Right kidney (tissue), 9 donors: ENCODE measurements at places on chromosomes 4 and X.

DNA sequence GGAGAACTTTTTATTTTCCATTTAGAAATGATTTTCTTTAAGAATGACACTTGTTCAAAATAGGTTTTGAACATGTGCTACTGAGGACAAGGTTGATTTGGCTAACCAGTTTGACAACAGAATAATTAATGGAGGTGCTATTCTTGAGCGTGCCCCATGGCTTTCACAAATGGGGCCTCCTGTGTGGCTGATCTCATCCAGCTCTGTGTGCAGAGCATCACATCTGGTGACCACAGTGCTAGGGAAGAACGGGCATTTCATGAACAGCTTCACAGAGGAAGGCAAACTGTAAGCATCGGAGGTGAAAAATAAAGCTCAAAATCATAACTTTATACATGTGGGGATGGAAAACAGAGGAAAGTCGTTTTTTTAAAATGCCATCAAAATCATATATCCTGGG lies 148.6 kb downstream of the SOWAHB start:
- DNase-seq: no peak

- peak; percentile 15 for DNase-seq
Measured at GRCh38 chr4:83362492-83363329, 28.1 kb upstream of the HPSE start.

DNA sequence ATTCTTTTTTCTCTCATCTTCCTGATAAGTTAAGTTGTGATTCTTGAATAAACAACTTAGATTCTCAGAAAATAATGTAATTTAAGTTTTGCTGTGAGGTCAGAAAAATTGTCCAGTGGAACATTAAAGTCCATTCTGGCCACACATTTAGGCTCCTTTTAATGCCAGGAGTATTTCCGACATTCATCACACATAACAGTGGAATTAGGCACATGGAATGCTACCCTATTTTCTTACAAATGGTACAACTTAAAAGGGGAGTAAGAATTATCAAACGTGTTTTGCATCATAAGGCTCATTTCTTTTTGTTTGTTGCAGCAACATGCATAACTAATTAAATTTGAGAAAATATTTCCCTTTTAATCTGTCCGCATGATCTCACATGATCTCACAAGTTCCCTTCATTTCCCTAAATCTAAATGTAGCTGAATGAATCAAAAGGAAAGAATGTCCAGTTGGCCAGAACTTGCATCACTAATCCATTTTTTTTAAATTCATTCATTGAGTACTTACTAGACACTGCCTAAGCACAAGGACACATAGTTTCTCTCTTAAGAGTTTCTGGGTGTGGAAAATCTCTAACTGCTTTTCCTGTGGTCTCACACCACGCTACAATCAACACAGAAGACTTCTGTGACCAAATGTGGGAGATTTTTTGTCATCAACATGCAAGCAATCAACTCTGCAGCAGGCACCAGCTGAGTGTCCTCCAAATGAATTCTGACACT lies 22.0 kb downstream of the SPARCL1 start:
- no peak for DNase-seq

DNA sequence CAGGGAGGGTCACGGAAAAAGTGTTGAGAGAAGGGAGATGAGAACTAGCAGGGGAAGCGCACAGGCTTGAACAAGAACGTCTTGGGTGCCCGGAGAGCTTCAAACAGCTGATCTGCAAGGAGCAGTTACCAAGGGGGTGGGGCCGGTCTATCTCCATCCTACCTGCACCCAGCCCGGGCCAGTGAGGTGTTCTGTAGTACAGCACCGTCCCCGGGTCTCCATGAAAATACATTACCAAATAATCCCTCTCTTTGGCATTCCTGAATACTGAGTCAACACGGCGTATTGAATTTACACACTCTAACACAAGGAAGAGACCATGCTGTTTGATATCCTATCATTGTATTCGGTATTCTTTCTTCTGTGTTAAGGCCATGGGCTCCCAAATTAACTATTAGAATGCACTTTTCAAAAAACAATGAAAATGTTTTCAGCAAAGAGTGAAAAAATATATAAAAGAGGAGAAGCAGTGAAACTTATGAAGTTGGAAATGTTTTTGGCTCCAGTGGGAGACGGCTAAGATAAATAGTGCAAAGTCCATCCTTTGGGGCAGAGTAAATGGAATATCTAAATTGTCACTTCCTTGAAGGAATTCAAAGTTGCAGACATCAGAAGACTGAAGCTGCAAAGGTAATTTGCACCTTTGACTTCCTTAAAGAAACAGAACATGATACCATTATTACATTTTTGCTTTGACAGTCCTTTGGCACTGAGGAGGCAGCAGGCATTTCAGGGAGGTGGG lies 90.3 kb downstream of the DHRSX start:
- DNase-seq: no peak

DNA sequence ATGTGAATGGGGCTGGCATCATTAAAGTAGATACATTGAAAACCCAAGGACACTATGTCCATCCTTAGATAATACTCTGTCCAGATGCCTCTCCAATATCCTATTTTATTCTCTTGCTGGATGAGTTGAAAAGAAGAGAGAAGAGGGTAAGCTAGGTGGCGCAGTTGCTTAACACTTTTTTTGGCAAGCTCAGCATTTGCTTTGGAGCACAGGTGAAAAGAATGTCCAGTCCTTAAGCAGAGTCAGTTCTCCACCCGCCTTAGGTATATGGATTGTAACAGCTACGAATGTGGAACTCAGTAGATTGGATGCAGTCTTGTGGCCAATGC lies 208.4 kb downstream of the NWD2 start:
- no peak for DNase-seq

DNA sequence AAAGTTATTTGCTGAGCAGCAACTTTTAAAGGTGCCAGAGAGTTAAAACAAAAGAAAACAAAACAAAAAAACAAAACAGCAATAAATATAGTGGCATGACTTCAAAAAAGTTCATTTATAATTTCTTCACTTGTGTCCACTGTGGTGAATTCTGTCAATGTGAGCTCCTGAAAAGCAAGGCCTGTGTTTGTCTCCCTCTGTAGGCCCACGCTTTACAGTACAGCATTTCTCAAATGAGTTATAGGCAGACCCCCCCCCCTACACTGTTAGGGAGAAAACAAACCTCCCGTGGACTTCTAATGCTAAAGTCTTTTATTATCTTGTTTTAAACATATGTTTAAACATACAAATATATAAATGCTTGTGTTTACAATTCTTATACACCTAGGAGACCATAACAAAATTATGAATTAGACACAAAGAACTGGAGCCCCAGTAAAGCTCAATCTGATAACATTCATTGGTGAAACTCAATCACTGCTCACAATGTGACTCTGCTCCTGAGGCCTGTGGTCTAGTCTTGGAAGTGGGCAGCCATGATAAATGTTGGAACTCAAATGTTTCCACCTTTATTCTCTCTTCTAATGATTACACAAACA lies 47.0 kb upstream of the SCOC start:
- no peak for DNase-seq

DNA sequence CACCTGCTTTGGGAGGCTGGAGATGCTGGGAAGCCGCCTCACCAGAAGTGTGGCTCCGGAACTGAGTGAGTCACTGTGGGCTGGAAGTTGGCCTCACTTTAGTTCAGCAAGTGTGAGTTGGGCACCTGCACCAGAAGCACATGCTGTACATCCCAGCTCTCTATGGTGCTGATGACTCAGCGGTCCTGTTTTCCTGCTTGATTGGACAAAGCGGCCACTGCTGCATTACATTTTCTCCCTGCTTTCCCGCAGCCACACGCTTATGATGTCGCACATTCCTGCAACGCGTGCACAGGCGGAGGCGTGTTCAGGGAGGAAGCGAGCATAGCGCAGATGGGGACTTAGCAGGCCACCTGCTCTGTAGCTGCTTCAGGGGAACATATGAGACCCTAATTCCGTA lies 26.7 kb upstream of the CLDN34 start:
- no peak for DNase-seq

- no peak for DNase-seq
Measured at GRCh38 chr4:20383283-20383682, 131.6 kb downstream of the SLIT2 start.

DNA sequence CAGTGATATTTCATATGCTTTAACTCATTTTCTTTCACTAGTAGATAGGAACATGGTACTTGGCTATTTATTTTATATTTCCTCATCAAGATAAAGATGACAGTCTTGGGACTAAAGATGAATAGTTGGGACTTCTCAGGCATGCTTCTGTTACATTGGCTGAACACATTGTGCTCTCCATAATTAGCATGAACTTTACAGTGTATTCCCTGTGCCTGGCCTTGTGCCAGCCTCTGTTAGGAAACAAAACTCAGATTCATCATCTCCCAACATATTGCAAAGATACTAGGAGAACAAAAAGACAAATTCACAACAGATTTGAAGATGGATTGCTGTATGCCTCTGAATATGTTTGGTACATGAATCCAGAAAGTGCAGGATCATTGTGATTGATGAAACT lies 26.4 kb downstream of the GRIA2 start:
- DNase-seq: no peak

GRCh38 chrX:55907968-55908607 lies 190.5 kb downstream of the RRAGB start:
- peak; percentile 61 for DNase-seq

DNA sequence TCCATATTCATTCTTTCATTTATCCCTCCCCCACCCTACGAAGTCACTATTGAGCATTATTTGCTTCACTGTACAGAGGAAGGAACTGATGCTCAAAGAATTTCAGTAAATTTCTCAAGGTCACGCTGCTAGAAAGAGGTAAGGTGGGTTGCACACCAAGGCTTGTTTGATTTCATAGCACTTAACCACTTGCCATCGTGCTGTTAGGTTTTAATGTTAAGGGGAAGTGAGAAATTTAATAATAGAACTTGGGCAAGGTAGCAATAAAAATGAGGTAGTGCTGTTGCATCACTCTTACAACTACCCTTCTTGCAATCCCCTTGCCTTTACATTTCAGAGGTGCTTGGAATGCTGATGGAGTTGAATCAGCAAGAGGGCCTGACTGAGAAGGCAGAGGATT lies 343.1 kb downstream of the MID1IP1 start:
- DNase-seq: no peak

DNA sequence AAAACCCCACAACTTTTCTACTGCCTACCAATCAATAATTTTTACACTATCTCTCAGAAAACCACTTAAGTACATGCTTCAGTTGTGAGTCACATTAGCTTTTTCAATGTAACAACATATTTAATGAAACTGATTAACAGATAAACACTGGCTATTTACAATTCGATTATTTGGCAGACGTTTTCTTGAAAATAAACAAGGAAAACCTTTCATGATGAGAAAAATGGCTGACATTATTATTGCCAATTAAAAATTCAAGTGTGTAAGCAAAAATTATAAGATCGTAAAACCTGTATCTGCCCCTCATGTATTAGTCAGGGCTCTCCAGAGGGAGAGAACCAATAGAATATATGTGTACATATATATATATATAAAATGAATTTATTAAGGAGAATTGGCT lies 1555.5 kb upstream of the IGFBP7 start:
- DNase-seq: no peak

- no peak for DNase-seq
Measured at GRCh38 chrX:121146059-121146628, 98.7 kb downstream of the GLUD2 start.

DNA sequence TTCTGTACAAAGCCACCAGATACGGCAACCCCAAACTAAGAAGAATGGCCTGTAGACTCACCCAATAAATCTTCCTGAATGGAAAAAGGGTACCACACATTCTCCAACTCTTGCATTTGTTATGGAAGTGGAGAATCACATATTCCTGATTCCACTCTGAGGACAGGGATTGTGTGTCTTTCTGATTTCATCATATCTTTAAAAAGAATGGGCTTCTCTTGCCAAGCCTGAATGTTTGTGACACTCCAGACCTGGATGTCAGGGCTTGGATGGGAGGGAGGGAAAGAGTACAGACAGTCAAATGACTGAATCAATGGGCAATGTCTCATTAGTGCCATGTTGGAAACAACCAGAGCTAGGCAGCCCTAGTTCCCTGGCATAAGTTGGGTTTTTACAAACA lies 77.4 kb downstream of the PLAC1 start:
- no peak for DNase-seq

DNA sequence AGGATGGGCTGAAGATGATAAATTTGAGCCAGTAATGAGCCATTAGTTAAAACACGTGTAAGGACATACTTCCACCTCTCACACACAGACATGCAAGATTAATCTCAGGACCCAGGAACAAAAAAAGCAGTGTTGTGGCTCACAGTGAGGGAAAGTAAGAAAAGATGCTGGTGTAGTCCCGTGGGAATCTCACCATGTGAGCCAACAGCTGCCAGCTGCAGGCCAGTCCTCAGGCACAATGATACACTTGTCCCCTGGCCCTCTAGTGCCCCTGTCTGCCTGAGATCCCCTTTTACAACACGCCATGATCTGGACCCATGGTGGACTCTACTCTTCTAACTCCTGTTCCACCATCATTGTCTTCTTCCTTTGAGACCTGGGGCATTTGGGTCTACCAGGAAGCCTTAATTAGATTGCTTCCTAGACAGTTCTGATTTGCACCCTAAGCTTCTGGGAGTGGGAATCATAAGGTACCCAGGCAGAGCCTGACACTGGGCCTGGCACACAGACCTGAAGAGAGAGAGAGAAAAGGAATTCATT lies 194.7 kb downstream of the STIM2 start:
- DNase-seq: no peak

DNA sequence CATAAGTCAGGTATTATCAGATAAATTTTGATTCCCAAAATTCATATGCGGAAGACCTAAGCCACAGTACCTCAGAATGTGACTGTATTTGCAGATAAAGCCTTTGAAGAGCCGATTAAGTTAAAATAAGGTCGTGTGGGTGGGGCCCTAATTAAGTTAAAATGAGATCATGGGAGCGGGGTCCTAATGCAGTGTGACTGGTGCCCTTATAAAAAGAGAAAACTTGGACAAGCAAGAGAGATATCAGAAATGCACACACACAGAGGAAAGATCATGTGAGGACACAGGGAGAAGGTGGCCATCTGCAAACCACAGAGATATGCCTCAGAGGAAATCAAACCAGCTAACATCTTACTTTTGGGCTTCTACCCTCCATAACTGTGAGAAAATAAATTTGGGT lies 236.1 kb downstream of the FBXO8 start:
- DNase-seq: no peak
